ENCODE measurements at places on chromosomes 11 and 22. TPM values are rescaled to one million over a fixed set of nuclear protein-coding genes. Genes with fewer than 3 reads are reported as not detected.

- DNase-seq: no peak
Measured at GRCh38 chr22:44667829-44668189, 34.2 kb upstream of the PRR5 start.

Gene APOBEC3C
- polyA plus RNA-seq: 101 TPM

Gene TMEM134
- polyA plus RNA-seq: 118 TPM

GRCh38 chr11:73059915-73060314 is 82.2 kb downstream of the FCHSD2 start:
- DNase-seq: peak; percentile 5

- DNase-seq: no peak
Measured at GRCh38 chr11:16266021-16266420, 90.3 kb downstream of the SOX6 start.

All from mammary epithelial cell (primary cell).